ENCODE measurements at places on chromosomes 1 and 21.

- peak; percentile 68 for DNase-seq
Observed at GRCh38 chr1:182392050-182393028, 749 bp upstream of the GLUL start.

DNA sequence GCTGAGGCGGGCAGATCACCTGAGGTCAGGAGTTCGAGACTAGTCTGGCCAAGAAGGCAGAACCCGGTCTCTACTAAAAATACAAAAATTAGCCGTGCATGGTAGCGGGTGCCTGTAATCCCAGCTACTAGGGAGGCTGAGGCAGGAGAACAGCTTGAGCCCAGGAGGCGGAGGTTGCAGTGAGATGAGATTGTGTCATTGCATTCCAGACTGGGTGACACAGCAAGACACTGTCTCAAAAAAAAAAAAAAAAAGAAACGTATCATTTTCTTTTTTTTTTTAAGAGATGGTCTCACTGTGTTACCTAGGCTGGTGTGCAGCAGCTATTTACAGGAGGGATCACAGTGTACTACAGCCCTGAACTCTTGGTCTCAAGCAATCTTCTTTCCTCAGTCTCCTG is 47.3 kb downstream of the ITGB3BP start:
- DNase-seq: no peak

DNA sequence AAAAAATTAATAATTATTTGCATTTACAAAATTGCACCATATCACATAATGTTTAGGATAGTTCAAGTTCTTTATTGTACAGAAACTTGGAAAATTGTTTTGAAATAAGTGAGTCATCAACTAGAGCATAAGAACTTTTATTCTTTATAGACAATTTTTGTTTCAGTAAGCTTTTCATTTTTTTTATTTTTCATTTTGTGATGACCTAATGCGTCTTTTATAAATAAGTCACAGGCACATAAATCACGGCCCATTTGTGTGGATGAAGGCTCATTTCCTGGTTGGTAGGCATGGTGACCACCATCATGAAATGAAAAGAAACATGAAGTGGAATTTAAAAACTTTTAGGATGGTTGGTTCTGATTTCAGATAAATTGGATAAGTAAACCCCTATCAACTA is 39.3 kb downstream of the SPAG17 start:
- no peak for DNase-seq

DNA sequence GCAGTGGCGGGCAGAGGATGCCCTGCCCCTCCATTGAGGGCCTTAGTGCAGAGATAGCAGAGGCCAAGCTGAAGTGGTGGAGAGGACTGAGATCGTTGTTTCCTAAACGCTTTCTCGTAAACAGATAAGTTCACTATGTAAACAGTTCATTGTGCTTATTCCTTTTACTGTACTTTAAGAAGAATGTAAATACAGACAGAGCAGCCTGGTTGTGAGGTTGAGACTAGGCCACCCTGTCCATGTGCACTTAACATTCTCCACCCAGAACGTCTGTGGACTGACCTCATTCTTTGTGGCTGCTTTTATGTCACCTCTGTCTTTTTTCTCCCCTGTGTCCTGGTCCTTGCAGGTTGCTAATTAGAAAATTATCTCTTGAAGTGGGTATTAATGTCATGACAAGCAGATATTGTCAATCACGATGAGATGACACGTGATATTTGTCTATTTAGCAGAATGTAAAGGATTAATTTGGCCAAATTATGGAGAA is 8.5 kb downstream of the CENPS start:
- DNase-seq: no peak

GRCh38 chr1:220767312-220768125 is 19.2 kb upstream of the MTARC1 start:
- DNase-seq: no peak

DNA sequence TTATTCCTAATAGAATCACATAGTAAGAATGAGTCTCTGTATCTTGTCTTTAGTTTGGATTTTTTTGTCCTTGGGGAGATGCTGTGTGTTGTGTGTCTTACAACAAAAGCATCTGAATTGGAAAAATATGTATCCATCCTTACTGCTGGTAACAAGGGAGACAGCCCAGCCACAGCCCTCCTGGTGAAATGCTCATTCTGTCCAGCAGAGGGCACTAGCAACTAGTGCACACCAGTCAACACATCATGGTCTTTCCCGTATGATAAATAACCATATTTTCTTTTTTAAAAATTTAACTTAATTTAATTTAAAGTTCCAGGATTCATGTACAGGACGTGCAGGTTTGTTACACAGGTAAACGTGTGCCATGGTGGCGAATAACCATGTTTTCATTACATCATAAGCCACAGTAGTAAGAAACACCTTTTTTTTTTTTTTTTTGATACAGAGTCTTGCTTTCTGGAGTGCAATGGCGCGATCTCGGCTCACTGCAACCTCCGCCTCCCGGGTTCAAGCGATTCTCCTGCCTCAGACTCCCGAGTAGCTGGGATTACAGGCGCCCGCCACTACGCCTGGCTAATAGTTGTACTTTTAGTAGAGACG is 245.1 kb downstream of the PTBP2 start:
- peak; percentile 81 for DNase-seq

- no peak for DNase-seq
Observed at GRCh38 chr21:34004013-34004938, 69.1 kb upstream of the MRPS6 start.
